ENCODE measurements at places on chromosomes 12 and 14.

GRCh38 chr14:20935303-20935984 lies 19.8 kb upstream of the RNASE2 start:
- DNase-seq, result no peak

DNA sequence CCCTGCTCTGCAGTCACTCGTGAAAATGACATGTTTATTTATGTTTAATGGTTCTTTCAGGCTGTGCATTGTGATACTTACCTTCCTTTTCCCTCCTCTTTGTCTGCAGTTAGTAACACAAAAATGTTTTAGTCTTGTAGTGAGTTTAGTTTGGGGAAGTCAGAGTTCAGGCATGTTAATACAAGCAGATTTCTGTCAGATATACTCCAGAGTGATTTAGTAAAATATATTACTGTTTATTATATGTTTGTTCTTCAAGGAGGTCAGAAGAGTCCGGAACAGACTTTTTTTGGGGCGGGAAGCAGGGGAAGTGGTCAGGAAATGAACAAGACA lies 28.7 kb downstream of the MSRB3 start:
- DNase-seq, result no peak

GRCh38 chr12:90959538-90960139 lies 4.7 kb upstream of the CCER1 start:
- DNase-seq, result peak; percentile 50

GRCh38 chr12:46771268-46771827 lies 54.4 kb downstream of the SLC38A4 start:
- no peak for DNase-seq

GRCh38 chr12:50069539-50069938 lies 12.1 kb downstream of the ASIC1 start:
- DNase-seq, result no peak

DNA sequence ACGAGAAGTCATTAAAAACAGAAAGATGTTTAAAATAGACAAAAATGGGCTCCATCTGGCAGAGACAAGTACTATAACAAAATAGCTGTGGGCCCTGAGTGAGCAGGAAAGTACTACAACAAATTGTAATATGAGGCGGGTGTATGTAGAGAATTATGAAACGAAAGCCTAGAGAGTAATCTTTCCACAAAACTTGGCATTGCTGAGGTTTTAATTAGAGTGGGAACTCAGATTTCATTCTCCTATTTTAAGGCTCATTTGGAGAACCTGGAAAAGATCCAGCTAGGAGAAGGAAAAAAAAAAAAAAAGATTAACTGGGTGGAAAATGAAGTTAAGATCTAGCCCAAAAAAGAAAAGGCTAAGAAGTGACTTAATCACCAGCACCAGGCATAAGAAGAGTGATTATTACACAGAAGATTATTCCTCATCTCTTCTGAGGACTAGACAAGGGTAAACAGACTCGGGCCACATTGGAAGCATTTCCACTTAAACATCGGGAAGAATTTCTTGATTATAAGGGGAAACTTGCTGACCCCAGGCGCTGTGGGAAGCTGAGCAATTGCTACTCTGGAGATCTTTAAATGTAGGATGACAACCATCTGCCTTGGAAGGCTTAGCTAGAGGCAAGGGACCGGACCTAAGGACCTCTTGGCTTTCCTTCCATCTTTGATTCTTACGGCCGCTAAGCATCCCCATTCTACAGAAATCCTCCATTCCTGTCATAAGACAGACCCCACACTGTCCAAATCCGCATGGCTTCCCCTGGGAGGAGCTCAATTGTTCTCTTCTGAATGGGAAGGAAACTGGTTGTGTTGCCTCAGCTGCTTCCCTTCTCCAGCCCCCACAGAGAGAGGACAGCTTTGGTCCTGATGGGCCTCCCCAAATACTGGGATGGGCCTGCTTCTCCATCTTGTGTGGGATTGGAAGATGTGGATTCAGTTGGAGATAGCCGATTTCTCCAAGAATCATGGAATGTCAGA lies 40.6 kb downstream of the IGF1 start:
- no peak for DNase-seq

GRCh38 chr12:112616469-112617152 lies 174.9 kb upstream of the RPH3A start:
- no peak for DNase-seq

GRCh38 chr14:75333606-75334548 lies 55.2 kb downstream of the FOS start:
- peak; percentile 15 for DNase-seq

DNA sequence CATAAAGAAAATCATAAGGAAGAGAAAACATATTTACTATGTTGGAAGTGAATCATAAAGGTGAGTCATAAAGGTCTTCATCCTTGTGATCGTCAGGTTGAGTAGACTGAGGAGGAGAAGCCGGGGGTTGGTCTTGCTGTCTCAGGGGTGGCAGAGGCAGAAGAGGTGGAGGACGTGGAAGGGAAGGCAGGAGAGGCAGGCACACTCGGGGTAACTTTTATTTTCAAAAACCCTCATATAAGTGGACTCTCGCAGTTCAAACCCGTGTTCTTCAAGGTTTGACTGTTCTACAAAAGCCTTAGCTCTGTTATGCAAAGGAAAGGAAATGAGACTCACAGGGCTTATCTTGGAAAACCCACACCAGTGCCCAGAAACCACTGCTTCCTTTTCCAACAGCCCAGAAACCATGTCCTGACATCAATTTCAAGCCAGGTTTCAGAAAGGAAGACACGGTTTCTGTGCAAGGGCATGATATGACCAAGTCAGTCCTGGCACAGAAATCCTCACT lies 14.0 kb downstream of the SMCO2 start:
- DNase-seq, result no peak

GRCh38 chr12:20097626-20098025 lies 270.7 kb upstream of the PDE3A start:
- DNase-seq, result no peak

DNA sequence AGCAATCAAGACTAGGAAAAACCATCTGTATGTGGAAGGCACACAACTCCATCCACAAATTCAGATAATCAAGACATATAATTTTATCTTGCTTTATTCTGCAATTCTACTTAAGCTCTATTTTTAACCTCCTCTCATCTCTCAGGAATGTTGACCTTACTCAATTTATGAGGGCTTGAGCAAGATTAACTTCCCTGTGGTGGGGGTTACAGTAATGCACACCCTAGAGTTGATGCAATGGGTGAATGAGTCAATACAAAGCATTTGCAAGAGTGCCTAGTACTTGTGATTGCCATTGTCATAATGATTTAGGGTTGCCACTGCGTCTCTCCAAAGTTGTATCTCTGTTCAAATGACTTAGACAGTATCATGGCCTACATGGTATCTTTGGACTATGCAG lies 1598.4 kb upstream of the TMEM132C start:
- DNase-seq, result no peak

DNA sequence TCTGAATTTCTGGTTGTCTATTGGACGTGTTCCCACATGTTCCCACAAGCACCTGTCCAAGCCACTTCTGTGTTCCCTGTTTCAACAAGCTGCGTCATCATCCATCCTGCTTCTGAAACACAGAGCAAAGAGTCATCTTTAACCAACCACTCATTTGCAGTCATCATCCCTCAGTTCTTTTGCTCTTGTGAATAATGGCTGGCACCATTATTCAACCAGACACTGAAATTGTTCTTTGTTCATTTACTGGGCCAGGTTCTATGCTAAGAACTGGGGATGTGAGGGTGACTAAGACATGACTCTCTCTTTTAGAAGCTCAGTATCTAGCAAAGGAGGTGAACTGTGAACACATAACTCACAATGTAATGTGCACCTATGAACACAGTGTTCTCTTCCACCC lies 40.7 kb upstream of the ANO4 start:
- DNase-seq, result no peak

DNA sequence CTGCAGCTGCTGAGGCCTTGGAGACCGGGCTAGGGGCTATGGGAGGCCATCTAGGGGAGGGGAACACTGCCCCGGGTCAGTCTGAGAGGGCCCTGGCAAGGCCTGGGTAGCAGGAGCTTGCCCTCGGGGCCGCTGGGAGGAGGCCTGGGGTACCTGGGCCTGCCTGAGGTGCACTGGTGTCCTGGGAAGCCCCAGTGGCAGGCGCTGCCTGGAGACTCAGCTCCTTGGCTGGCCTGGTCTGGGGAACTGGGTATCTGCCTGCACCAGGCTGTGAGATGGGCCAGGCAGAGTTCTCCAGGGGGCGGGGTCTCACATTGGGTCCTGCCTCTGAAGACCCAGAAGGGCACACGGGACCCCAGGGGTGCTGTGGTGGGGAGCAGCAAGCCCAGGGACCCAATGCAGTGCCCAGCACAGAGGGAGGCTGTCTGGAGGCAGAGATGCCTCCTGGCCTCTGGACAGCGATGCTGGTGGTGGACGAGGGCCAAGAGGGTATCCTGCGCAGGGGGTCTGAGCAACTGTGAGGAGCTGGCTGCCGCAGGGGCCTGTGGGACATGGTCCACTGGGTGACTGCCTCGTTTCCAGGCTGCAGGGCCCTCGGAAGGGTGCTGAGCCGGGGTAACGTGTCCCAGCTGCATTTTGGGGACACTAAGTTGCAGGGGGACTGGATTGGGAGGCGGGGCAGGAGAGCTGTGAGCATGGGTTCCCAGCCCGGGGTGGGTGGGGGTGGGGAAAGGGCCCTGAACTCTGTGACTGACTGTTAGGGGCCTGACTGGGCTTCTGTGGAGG lies 7.4 kb upstream of the MTA1 start:
- DNase-seq, result no peak

DNA sequence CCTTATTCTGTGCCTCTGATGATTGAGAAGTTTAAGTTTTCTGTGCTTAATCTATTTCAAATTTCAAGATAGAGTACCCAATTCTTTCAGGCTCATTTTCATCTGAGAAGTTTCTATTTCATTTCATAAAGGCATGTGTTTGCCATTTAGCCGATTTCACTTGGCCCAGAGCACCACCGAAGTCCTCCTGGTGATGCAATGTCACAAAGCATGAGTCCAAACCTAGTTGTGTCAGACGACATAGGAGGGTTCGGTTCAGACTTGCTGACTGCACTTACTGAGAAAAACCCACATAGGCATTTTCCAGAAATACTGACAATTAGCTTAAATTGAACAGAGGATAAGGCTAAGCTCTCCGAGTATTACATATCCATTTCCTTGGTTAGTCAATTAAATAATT lies 152.4 kb upstream of the FAR2 start:
- DNase-seq, result no peak

- DNase-seq, result no peak
Observed at GRCh38 chr12:80018119-80018518, 81.2 kb upstream of the OTOGL start.

DNA sequence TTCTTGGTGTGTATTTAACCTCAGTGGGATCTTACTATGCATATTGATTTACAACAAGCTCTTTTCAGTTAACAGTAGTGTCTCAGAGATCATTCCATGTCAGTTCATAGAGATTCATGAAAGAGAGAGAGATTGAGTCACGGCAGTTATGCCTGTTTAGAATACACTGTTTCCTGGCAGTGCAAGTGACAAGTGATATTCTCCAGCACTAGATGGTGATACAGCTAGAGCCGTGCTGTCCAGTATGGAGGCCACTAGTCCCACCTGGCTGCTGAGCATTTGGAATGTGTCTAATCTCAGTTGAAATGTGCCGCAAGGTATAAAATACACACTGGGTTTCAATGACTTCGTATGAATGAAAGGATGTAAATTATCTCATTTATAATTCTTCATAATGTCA lies 184.4 kb downstream of the SUDS3 start:
- DNase-seq, result no peak

DNA sequence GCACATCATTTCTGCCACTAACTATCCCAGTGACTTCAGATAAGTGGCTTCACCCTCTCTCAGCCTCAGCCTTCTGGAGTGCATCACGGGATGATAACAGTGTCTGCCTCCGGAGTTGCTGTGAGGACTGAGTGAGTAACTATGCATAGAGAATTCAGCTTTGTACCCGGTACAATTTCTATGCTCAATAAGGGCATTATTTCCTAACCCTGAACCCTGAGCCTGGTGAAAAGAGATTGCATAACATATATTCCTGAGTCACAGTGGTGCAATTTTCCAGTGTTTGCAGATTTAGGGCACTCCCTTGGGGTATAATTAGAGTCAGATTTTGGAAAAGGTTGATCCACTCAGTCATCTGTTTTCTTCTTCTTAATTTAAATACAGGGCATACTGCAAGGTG lies 181.1 kb downstream of the PTPN11 start:
- DNase-seq, result no peak

DNA sequence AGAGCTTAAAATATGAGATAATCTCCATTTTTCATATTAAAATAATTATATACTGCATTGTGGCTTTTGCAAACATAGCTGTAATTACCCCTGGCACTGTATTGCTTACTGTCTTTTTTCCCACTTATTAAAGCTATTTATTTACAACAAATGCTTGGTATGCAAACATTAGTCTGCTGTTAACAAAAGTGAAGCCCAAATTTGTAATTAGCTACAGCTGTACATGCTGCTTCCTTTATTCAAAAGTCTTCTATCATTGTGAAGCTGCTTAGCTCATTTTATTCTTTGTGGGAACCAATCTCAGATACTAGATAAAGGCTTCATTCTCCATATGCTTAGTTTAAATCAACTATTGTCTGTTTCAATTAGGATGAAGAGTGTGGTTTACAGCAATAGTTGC lies 425.8 kb upstream of the FOXG1 start:
- no peak for DNase-seq

DNA sequence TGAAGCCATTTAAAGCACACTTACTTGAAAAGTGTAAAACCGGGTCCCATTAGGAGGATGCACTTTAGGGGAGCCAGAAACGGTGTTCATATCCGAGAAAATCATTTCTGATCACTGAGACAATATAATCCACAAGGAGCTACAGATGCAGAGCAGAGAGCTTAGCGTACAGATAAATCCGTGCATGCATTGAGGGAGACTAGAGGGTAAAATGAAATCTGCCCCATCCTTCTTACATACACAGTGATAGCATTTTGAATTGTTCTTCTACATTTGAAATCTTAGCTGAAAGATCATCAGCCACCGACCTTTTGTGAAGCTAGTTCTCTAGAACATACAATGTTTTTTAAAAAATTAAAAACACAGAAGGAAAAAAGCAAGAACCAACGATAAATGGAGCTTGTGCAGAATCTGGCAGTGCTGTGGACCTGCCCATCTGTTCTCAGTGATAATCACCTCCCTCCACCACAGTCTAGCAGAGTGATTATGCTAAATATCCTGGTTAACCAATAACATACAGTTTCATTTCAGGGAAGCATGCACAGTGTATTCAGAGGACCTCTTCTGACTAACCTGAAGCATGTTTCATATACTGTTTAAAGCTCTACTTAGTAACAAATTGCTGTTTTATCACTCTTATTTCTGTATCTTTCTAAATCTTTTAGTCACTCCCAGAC lies 161.1 kb downstream of the PPFIA2 start:
- no peak for DNase-seq

DNA sequence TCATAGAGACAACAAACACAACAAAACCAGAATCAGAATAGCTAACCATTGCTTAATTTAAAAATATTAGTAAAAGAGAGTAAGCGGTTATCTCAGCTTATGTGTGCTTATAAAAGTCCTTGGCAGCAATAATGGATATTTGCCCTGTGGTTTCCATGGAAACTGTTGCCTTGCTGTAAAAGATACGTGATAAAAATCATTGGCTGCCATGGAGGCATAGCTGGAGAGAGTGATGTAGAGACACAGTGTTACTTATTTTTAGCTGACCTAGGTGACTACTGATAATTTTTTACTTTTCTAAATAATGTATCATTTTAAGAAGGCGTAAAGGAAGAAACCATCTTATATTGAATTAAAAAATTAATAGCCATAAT lies 92.9 kb downstream of the ERC1 start:
- DNase-seq, result no peak

GRCh38 chr12:104549815-104550480 lies 93.2 kb downstream of the CHST11 start:
- no peak for DNase-seq

Measured in T-helper 2 cell (primary cell).